ENCODE measurements at places on chromosomes 2 and 18.

DNA sequence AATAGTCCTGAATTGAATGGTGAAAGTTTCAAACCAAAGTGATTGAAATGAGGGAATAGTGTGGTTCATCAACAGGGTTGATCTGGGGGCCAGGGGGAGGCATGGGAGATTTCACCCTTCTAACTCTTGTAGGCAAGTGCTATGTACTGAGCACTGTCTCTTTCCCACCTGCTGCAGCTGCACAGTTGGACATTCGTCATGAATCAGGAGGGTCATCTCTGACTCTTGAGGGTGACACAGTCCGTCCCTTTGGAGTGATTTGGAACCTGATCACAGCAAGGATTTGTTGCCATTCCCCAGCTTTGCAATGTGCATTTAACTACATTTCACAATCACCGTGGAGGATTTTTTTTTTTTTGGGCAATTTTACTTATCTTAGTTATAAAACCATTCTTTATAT lies 224.6 kb downstream of the PHLPP1 start:
- no peak for DNase-seq

GRCh38 chr2:180358458-180358857 lies 351.4 kb upstream of the CWC22 start:
- DNase-seq, result no peak

- no peak for DNase-seq
Measured at GRCh38 chr2:197628043-197628500, 47.3 kb downstream of the RFTN2 start.

DNA sequence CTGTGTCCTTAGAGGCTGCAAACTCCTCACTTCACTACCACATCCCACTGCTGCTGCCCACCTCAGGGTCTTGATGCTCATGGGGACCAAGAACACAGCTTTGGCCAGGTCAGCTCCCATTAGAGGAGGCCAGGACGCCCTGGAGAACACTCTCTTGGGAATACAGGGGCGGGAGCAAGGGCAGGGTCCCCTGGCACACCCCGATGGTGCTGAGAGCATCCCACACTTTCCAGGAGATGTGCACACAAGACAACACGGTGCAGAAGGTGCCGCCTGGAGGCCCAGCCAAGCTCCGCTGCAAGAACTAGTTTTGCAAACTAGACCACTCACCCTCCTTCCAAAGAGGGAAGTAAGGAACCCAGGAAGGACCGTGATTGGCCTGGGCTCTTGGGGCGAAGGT lies 304.4 kb upstream of the SALL3 start:
- no peak for DNase-seq

- DNase-seq, result no peak
Measured at GRCh38 chr2:33062665-33063250, 116.0 kb downstream of the LTBP1 start.

- no peak for DNase-seq
Measured at GRCh38 chr2:30759481-30759880, 47.8 kb downstream of the CAPN13 start.

- DNase-seq, result no peak
Measured at GRCh38 chr2:36701391-36701795, 4.9 kb downstream of the VIT start.

GRCh38 chr18:63953811-63954210 lies 4.7 kb downstream of the HMSD start:
- DNase-seq, result no peak

- DNase-seq, result no peak
Measured at GRCh38 chr2:64844087-64844486, 145.1 kb upstream of the SLC1A4 start.

- no peak for DNase-seq
Measured at GRCh38 chr2:135786823-135787222, 45.2 kb downstream of the UBXN4 start.

GRCh38 chr18:74303306-74303705 lies 11.5 kb upstream of the CYB5A start:
- DNase-seq, result no peak

DNA sequence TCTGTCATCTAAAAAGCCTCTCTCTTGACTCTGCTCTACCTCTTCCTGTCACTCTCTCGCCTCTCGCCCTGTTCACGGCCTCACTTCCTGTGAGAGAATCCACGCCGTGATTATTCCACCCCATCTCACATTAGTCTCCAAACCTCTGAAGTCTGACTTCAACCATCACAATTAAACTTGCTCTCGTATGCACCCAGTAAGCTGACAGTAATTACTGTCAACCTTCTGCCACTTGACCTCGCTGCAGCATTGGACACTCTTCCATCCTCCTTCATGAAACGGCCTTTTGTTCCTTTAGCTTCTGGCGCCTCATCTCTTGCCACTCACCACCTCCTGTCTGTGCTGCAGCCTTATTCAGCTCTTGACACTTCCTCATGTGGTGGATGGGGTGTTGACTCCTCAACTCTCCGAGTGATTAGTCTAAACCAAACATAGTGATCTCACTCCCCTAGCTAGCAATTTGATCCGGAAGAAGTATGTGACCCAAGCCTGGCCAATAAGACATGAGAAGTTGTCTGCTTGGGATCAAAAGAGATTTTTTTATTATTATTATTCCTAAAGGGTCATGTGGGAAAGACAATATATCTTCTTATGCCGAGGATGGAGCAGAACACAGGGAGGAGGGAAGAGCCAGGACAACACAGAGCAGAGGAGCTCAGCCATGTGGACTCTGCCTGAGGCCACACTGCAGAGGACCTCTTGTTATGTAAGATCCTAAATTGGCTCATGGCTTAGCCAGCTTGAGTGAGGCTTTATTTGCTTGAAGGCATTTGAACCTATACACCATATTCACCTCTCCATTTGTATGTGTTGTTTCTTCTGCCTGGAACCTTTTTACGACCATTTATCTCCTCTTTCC lies 38.4 kb upstream of the MYO1B start:
- no peak for DNase-seq

DNA sequence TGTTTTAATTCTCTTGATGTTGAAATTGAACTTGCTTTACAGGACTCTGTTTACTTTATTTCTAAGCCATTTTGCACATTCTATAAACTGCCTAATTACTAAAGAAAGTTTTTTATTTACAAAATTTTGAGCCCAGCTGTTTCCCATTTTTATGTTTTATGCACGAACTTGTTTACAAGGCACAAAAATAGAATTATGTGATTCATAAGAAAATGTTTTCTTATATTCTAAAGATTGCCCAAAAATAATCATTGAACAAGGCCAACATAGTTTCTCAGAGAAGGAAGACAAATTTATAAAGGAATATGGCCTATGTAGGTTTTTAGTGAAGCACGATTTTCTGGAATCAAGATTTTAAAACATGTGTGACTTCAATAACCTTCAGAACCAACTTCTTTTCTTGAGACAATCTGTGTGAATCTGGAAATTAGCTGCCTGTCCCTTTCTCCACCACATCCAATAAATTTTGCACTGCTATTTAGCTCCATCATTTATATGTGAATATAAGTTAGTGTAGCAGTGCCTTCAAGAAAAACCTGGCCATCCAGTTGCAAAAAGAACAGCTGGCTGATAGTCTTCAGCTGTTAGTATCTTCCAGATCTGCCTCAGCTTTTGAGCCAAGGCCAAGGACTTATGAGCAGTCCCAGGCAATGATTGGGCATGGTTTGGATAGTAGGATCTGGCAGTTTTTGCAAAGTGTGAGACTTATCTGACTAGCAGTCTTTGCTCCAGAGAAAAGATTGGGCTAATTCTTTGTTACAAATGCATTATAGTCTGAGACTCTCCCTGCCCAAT lies 253.2 kb upstream of the COL3A1 start:
- no peak for DNase-seq

DNA sequence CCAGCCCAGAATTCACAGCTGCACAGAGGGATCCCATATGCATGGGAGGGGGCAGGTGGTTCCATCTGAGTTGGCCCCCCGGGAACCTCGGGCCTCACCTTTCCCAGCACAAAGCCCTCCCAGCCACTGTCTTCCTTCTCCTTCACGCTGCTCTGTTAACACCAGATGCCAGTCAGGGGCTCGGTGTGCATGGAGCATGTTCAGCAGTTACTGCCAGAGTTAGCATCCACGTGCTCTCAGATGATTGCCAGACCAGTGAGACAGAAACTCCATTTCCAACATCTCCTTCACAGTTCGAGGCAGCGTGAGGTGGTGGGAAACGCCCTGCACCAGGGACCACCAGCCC lies 101.0 kb downstream of the PTGR3 start:
- DNase-seq, result no peak

DNA sequence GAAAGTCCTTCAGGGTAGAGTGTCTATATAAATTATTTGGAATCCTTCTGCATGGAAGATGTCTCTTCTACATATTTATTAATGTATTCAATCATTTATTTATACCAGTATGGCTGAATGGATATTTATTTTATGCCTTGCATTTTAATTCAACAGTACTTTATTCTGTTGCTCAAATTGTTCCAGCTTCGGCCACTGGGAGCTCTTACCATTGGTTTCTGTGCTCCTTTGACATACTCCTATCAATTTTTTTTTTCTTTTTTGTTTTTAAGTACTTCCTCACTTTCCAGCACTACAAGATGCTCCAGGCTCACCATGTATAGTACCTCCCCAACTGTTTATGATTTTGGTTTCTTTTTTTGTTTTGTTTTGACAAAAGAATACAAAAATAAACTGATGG lies 39.4 kb upstream of the WIPF1 start:
- DNase-seq, result no peak

DNA sequence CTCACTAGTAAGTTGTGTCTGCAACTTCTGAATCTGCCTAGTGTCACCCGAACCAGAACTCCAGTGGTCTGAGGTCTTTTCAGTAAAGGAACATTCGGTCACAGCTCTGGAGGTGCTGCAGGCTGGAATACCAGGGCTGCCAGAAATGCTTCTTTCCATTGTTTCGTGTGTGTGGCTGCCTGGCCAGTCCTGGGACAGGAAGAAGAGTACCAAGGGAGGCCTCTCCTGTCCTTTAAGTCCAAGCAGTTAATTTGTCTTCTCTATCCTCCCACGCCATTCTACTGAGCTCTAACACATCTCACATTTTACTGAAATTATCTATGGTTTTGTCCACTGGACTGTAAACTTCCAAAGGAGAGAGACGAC lies 196.0 kb downstream of the LNPK start:
- no peak for DNase-seq

GRCh38 chr2:130882111-130882690 lies 45.5 kb downstream of the ARHGEF4 start:
- no peak for DNase-seq

GRCh38 chr2:7773362-7774360 lies 856.4 kb downstream of the RNF144A start:
- DNase-seq, result no peak

All from activated CD4-positive, alpha-beta T cell treated with anti-CD3 and anti-CD28 coated beads for 4 hours (primary cell).